Gastrocnemius medialis (tissue), 4 donors: ENCODE measurements at places on chromosomes 11 and 22. TPM values are rescaled to one million over a fixed set of nuclear protein-coding genes. Genes with fewer than 3 reads are reported as not detected.

Gene OR5A1
- total RNA-seq: not detected

DNA sequence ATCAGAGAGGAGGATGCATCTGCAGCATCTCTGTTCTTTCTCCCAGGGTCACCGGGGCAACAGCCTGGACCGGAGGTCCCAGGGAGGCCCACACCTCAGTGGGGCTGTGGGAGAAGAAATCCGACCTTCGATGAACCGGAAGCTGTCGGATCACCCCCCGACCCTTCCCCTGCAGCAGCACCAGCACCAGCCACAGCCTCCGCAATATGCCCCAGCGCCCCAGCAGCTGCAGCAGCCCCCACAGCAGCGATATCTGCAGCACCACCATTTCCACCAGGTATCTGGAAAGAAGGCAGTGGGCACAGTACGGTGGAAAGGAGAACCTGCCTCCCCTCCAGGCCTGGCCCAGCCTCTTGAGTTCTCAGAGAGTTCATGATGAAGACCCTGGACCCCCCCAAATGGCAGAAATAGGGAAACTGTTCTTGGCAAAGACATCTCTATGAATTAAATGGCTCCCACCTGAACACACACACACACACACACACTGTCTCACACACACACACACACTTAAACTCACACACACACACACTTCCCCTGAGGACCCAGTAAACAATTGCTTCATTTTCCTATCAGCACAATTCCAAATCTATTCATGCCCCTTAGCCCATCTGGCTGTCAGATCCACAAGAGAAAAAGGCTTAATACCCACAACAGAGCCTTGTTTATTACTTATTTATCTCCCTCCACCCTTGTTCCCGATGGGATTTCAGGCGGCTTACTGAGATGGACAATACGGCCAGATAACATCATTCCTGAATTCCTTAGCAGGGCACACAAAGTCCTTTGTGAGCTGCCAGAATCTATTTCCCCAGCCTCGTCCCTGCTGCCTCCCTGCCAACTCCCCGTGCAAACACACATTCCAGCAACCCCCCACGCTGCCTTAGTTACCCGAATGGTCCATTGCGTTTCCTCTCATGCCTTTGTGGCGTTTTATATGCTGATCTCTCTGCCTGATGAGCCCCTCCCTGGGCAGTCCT lies 8.1 kb downstream of the TMA7B start:
- H3K27ac ChIP-seq: no peak overlapping the region
- no peaks in the 10 kb centered on the region for H3K36me3 ChIP-seq
- peaks cover 7% of the 10 kb centered on the region for H3K4me1 ChIP-seq
- H3K4me3 ChIP-seq: no peak overlapping the region
- peaks cover 8% of the 10 kb centered on the region for H3K27me3 ChIP-seq

Gene OR8D1
- total RNA-seq: not detected

- peak overlapping the region; percentile 90 for H3K27ac ChIP-seq
- no peaks in the 10 kb centered on the region for H3K36me3 ChIP-seq
- DNase-seq: peak; percentile 92
- no peaks in the 10 kb centered on the region for H3K27me3 ChIP-seq
- no peak overlapping the region for H3K4me3 ChIP-seq
These were observed 21.6 kb upstream of the C11orf96 start for GRCh38 chr11:43920598-43921419.

Gene SPA17
- total RNA-seq: 0.38 TPM

Gene GRIK4
- not detected for total RNA-seq

Gene SOX6
- total RNA-seq: 36.2 TPM

DNA sequence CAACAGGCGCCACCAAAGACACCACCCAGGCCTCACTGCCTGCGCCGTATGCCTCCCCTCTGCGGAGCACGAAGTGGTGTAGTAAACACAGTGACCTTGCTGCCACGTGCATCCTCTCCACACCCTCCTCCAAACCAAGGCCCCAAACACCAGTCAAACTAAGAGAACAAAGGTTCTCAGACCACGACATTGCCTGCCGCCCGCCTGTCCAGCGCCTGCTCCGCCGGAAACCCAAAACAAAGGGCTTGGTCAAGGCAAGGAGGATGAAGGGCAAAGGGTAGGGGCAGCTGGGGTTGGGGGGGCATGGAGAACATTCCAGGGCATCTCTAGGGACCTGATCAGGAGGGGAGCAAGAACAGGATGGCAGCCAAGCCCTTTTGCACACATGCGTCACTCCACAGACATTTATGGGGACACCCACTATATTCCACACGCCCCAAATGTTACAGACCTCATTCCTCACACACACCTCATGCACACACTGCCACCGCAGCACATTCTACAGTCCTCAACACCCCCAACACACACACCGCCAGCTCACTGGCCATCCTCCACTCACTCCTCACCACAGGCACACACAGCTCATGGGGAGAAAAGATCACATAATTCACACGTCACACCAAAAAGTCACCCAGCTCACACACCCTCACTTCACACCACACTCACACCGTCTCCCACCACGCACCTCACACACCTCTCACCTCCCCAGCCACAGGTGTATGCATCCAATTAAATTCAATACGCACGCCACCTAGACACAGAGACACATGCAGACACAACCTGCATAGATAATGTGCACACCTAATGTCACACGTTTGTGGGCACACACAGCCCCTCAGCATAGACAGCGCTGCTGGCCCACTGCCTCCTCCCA lies 34.5 kb downstream of the PDE2A start:
- H3K27ac ChIP-seq: no peak overlapping the region
- no peaks in the 10 kb centered on the region for H3K36me3 ChIP-seq
- H3K4me3 ChIP-seq: peak overlapping the region; percentile 64
- H3K27me3 ChIP-seq: no peaks in the 10 kb centered on the region
- no peak for DNase-seq
- H3K4me1 ChIP-seq: peaks cover 19% of the 10 kb centered on the region

GRCh38 chr22:42635531-42635930 lies 4.9 kb downstream of the ATP5MGL start:
- no peaks in the 10 kb centered on the region for H3K27me3 ChIP-seq
- H3K4me3 ChIP-seq: no peak overlapping the region
- H3K36me3 ChIP-seq: peaks cover 41% of the 10 kb centered on the region
- peak; percentile 91 for DNase-seq

GRCh38 chr11:63998558-63999348 lies 12.5 kb downstream of the OTUB1 start:
- H3K36me3 ChIP-seq: no peaks in the 10 kb centered on the region
- H3K27ac ChIP-seq: no peak overlapping the region
- no peak overlapping the region for H3K4me3 ChIP-seq
- peaks cover 18% of the 10 kb centered on the region for H3K4me1 ChIP-seq

- H3K27ac ChIP-seq: no peak overlapping the region
- no peaks in the 10 kb centered on the region for H3K27me3 ChIP-seq
- no peaks in the 10 kb centered on the region for H3K36me3 ChIP-seq
- no peak for DNase-seq
These were observed 365.0 kb upstream of the FAT3 start for GRCh38 chr11:91859666-91860065.

Gene MLC1
- total RNA-seq: 0.42 TPM

Gene PGA5
- not detected for total RNA-seq

Gene GRM5
- total RNA-seq: not detected

DNA sequence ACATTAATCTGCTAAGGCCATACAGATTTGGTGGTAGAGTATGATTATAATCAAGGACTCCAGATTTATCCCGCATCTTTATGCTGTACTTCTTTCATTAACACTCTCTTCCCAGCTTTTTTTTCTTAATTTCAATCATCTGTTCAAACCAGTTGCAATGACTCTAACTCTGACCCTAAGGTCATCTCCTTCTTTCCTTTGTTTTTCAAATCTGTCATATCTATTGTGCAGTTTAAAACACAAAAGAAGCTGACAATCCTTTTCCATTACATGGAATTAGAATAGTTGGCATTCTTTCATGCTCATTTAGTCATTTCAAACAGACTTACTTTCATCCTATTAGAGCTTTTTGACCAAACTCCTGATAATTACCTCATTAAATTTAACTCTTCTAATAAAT lies 53.6 kb upstream of the GRM5 start:
- no peak for DNase-seq
- no peak overlapping the region for H3K4me3 ChIP-seq
- no peaks in the 10 kb centered on the region for H3K4me1 ChIP-seq

DNA sequence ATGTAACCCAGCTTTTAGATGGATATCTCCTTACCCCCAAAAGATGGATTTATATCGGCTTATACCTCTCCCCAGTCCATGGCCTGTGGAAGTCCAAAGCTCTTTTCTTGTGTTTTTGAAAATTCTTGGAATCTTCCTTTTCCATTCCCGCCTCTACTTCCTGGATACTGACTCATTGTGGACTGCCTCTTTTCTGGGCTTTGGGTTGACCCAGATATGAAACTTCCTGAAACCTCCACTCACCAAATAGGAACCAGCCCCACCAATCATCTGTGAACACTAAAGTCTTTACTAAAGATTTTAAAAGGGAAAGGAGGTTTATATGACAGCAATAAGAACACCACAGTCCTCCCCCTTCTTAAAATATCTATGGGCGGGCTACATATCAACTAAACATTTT lies 163.4 kb upstream of the SYN3 start:
- H3K4me3 ChIP-seq: no peak overlapping the region
- no peaks in the 10 kb centered on the region for H3K36me3 ChIP-seq
- no peaks in the 10 kb centered on the region for H3K4me1 ChIP-seq

Gene VSIG2
- total RNA-seq: not detected

- peak overlapping the region; percentile 95 for H3K27ac ChIP-seq
- H3K36me3 ChIP-seq: no peaks in the 10 kb centered on the region
- no peaks in the 10 kb centered on the region for H3K27me3 ChIP-seq
- DNase-seq: no peak
- H3K4me1 ChIP-seq: peaks cover 21% of the 10 kb centered on the region
- no peak overlapping the region for H3K4me3 ChIP-seq
These were observed 10.0 kb upstream of the MTMR3 start for GRCh38 chr22:29872989-29873388.

Gene CSNK2A3
- 0.71 TPM for total RNA-seq

Gene MMP1
- not detected for total RNA-seq

DNA sequence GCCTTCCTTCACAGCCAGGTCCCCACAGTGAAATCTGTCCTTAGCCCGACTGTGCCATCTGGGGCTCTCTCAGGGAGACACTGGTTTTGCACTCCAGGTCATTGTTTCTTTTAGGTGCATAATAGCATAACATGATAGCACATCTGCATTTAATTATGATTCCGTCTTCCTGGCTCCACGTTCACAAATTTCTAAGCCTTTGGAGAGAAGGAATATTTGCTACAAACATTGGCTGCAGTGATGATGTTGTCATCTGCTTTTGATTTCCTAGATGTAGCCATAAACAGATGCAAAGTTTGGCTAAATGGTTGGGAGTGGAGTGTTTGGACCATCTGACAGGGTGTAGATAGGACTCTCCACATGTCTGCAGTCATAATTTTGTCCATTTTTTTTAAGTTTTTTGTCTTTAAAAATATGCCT lies 12.0 kb upstream of the CAT start:
- no peaks in the 10 kb centered on the region for H3K36me3 ChIP-seq
- no peak overlapping the region for H3K4me3 ChIP-seq
- DNase-seq: no peak

- H3K4me1 ChIP-seq: no peaks in the 10 kb centered on the region
- H3K27ac ChIP-seq: no peak overlapping the region
- H3K36me3 ChIP-seq: no peaks in the 10 kb centered on the region
These were observed 2.1 kb upstream of the SLC35F2 start for GRCh38 chr11:107860688-107861087.

GRCh38 chr11:105592035-105592434 lies 17.8 kb upstream of the GRIA4 start:
- H3K36me3 ChIP-seq: no peaks in the 10 kb centered on the region
- H3K27ac ChIP-seq: no peak overlapping the region
- no peak overlapping the region for H3K4me3 ChIP-seq

DNA sequence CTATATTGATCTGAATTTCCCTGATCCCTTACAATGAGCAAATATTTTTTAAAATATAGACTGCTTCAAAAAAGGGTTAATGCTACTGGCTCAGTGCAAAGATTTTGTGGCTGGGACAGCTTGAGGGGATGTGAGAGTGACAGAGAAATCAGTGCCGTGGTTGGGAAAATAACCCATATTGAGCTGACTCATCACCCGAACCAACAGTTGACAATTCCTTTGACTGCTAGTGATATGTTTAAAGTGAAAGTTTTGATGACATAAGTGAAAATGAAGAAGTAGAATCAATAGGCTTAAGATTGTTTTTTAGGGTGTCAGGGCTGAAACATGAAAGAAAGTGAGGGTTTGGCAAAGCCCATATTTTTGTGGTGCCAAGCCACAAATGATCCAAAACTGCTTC lies 257.1 kb upstream of the TENM4 start:
- no peak for DNase-seq
- H3K4me1 ChIP-seq: no peaks in the 10 kb centered on the region
- no peak overlapping the region for H3K27ac ChIP-seq
- no peaks in the 10 kb centered on the region for H3K27me3 ChIP-seq
- no peak overlapping the region for H3K4me3 ChIP-seq
